K562 (cell line): ENCODE measurements at places on chromosomes 3 and 15. TPM values are rescaled to one million over a fixed set of nuclear protein-coding genes. Genes with fewer than 3 reads are reported as not detected.

PLA1A gene
- total RNA-seq: not detected in 2 replicates

HCN4 gene
- not detected in 2 replicates for total RNA-seq

CDHR4 gene
- total RNA-seq: not detected in 2 replicates

LXN gene
- total RNA-seq: 0.13 and 0.34 TPM in 2 replicates

XCR1 gene
- total RNA-seq: not detected in 2 replicates

PIERCE2 gene
- total RNA-seq: 2.0 and 3.1 TPM in 2 replicates

CTDSPL gene
- 17.9 and 19.5 TPM in 2 replicates for total RNA-seq

MAN2C1 gene
- 113 and 120 TPM in 2 replicates for total RNA-seq

NMNAT3 gene
- 6.8 and 7.1 TPM in 2 replicates for total RNA-seq

IGSF11 gene
- total RNA-seq: 1.2 and 1.5 TPM in 2 replicates

- peaks cover 10% of the 10 kb centered on the region for H3K27me3 ChIP-seq
- H3K27ac ChIP-seq: no peak overlapping the region
- DNase-seq: peak; percentile 1
- H3K4me1 ChIP-seq: no peaks in the 10 kb centered on the region
- no peak overlapping the region for H3K4me3 ChIP-seq
- H3K36me3 ChIP-seq: no peaks in the 10 kb centered on the region
Measured at GRCh38 chr3:46191730-46192129, 16.4 kb downstream of the CCR1 start.

GRCh38 chr15:69511015-69511414, 58.4 kb downstream of the RPLP1 start:
- no peak for DNase-seq
- peaks cover 14% of the 10 kb centered on the region for H3K27me3 ChIP-seq
- no peak overlapping the region for H3K27ac ChIP-seq
- no peaks in the 10 kb centered on the region for H3K4me1 ChIP-seq
- H3K36me3 ChIP-seq: no peaks in the 10 kb centered on the region

- no peak overlapping the region; the same call in 2 of the 3 replicates for H3K27ac ChIP-seq
- peaks cover 12% of the 10 kb centered on the region; the same call in 1 of the 2 replicates for H3K27me3 ChIP-seq
- peak; percentile 27 for DNase-seq
- peaks cover 24% of the 10 kb centered on the region; the same call in 2 of the 3 replicates for H3K4me1 ChIP-seq
- H3K4me3 ChIP-seq: no peak overlapping the region
- no peaks in the 10 kb centered on the region for H3K36me3 ChIP-seq
Measured at GRCh38 chr15:78211189-78211921, 23.0 kb downstream of the ACSBG1 start.

- H3K4me3 ChIP-seq: no peak overlapping the region
- H3K36me3 ChIP-seq: no peaks in the 10 kb centered on the region
Measured at GRCh38 chr3:171468296-171468906, 8.2 kb upstream of the TNIK start.

DNA sequence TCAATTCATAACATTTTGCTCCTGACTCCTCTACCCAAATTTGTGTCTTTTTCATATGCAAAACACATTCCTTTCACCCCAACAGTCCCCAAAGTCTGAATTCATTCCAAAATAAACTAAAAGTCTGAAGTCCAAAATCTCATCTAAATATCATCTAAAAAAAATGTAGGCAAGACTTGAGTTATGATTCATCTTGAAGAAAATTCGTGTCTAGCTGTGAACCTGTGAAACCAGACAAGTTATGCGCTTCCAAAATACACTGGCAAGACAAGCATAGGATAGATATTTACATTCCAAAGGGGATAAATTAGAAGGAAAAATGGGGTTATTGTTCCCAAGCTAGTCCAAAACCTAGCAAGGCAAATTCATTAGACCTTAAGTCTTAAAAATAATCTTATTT, 1302.0 kb upstream of the GBE1 start:
- H3K27me3 ChIP-seq: no peaks in the 10 kb centered on the region
- no peaks in the 10 kb centered on the region for H3K36me3 ChIP-seq
- no peak overlapping the region for H3K27ac ChIP-seq
- no peak overlapping the region for H3K4me3 ChIP-seq

DNA sequence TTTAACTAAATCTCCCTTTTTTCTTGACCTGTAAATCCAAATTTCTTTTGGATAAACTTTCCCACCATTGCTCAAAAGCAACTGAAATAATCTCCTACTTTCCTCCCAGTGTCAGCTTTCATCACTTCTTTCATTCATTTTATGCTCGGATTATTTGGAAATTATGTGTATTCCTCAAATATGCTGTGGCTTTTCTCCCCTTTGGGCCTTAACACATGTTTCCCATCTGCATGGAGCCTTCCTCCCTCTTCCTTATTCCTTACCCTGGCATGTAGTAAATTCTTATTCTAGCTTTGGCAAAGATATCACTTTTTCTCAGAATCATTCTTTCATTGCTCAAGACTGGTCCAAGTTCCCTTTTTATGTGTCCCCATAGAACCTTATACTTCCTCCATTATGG, 41.8 kb upstream of the TUSC7 start:
- no peak overlapping the region for H3K27ac ChIP-seq
- H3K36me3 ChIP-seq: no peaks in the 10 kb centered on the region
- no peak overlapping the region for H3K4me3 ChIP-seq
- DNase-seq: no peak
- H3K4me1 ChIP-seq: no peaks in the 10 kb centered on the region

GRCh38 chr3:179852142-179852905, 184.4 kb downstream of the PEX5L start:
- no peak overlapping the region for H3K27ac ChIP-seq
- DNase-seq: peak; percentile 9
- no peaks in the 10 kb centered on the region for H3K36me3 ChIP-seq
- no peaks in the 10 kb centered on the region for H3K4me1 ChIP-seq
- H3K27me3 ChIP-seq: no peaks in the 10 kb centered on the region

GRCh38 chr3:81732642-81733041, 28.8 kb downstream of the GBE1 start:
- H3K27me3 ChIP-seq: no peaks in the 10 kb centered on the region
- H3K36me3 ChIP-seq: no peaks in the 10 kb centered on the region
- H3K4me3 ChIP-seq: no peak overlapping the region
- H3K4me1 ChIP-seq: peaks cover 3% of the 10 kb centered on the region; the same call in 1 of the 3 replicates

GRCh38 chr3:107328069-107328468, 49.2 kb upstream of the CCDC54 start:
- no peaks in the 10 kb centered on the region for H3K4me1 ChIP-seq
- DNase-seq: no peak
- no peak overlapping the region for H3K4me3 ChIP-seq
- H3K27ac ChIP-seq: no peak overlapping the region
- H3K27me3 ChIP-seq: no peaks in the 10 kb centered on the region; the same call in none of the 2 replicates
- H3K36me3 ChIP-seq: no peaks in the 10 kb centered on the region

- H3K27me3 ChIP-seq: no peaks in the 10 kb centered on the region
- no peak overlapping the region for H3K27ac ChIP-seq
- H3K36me3 ChIP-seq: no peaks in the 10 kb centered on the region
- no peak for DNase-seq
- no peaks in the 10 kb centered on the region for H3K4me1 ChIP-seq
Measured at GRCh38 chr15:74531144-74531811, 9.7 kb upstream of the ARID3B start.

- no peaks in the 10 kb centered on the region for H3K4me1 ChIP-seq
- no peak for DNase-seq
- H3K36me3 ChIP-seq: no peaks in the 10 kb centered on the region
- no peak overlapping the region for H3K4me3 ChIP-seq
Measured at GRCh38 chr3:160725338-160725737, 30.7 kb upstream of the PPM1L start.

- no peaks in the 10 kb centered on the region for H3K4me1 ChIP-seq
- H3K27ac ChIP-seq: no peak overlapping the region
- H3K4me3 ChIP-seq: no peak overlapping the region
- H3K36me3 ChIP-seq: no peaks in the 10 kb centered on the region
- H3K27me3 ChIP-seq: peaks cover 4% of the 10 kb centered on the region
Measured at GRCh38 chr3:42491881-42492507, 10.4 kb upstream of the VIPR1 start.

DNA sequence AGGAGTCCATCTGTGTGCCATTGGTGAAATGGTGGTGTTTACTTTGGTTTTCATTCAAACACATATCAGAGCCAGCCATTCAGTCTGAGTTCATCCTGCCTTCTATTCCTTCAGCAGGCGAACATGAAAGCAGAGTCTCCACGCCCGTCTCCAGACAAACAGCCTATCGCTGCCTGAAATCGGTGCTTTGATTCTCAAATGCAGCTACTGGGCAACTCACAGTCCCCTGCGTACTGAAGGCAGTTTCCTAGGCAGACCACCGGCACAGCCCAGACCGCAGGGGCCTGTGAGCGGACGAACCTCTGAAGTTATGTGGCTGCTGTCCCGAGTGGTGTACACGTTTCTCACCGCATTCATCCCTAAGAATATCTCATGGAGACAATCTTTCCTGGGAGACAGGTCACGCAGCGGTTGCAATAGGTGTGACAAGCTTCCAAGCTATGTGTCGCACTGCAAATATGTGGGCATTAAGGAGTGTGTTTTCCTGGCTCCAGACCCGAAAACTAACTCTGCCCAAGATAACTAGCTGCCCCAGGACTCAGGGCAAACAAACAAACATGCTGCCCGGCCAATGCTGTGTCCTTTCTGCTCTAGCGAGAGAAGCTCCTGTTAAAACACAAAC, 16.9 kb upstream of the RYR3 start:
- H3K4me1 ChIP-seq: no peaks in the 10 kb centered on the region
- no peak overlapping the region for H3K4me3 ChIP-seq
- peaks cover 7% of the 10 kb centered on the region; the same call in 1 of the 2 replicates for H3K27me3 ChIP-seq
- DNase-seq: no peak
- H3K36me3 ChIP-seq: no peaks in the 10 kb centered on the region

- H3K36me3 ChIP-seq: no peaks in the 10 kb centered on the region
- DNase-seq: no peak
- no peak overlapping the region for H3K27ac ChIP-seq
Measured at GRCh38 chr3:174536319-174536718, 322.8 kb upstream of the NAALADL2 start.

DNA sequence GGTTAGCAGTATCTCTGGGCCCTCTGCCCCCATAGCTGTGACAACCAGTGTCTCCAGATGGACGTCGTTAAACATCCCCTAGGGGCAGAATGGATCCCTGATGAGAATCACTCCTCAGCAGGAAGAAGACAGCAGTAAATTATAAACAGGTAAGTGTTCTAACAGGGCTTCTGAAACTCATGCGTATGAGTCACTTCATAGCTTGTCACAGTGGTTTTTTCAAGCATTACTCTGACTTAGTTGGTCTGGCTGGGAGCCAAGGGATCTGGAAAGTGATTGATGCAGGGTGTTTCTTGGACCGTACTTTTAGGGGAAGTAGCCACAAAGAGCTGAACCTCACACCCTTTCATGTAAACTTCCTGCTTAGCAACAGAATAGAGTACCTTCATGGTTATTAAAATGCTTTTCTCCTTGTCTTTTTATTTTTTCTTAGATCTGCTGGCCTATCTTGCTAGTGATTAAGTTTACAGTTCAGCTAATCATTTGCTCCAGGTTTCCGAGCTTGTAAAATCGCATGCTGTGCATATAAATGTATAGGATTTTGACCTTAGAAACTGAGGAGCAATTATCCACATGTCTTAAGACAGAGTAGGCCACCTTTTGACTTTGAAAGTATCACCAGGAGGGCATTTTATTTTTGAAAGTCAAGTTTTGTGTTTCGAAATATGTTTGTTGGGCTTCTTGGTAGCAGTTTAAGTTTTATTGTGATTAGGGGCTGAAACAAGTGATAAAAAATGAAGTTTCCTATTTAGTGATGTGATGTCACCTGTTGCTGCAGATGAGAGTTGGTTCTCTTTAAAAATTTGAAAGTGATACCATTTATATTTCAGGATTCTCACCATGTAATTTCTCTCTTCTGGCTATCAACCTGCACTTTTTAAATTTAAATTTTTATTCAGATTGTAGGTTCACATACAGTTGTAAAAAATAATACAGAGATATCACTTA, 333.9 kb downstream of the PTPRG start:
- no peak overlapping the region for H3K27ac ChIP-seq
- no peaks in the 10 kb centered on the region for H3K36me3 ChIP-seq
- no peaks in the 10 kb centered on the region for H3K27me3 ChIP-seq
- no peak overlapping the region for H3K4me3 ChIP-seq

DNA sequence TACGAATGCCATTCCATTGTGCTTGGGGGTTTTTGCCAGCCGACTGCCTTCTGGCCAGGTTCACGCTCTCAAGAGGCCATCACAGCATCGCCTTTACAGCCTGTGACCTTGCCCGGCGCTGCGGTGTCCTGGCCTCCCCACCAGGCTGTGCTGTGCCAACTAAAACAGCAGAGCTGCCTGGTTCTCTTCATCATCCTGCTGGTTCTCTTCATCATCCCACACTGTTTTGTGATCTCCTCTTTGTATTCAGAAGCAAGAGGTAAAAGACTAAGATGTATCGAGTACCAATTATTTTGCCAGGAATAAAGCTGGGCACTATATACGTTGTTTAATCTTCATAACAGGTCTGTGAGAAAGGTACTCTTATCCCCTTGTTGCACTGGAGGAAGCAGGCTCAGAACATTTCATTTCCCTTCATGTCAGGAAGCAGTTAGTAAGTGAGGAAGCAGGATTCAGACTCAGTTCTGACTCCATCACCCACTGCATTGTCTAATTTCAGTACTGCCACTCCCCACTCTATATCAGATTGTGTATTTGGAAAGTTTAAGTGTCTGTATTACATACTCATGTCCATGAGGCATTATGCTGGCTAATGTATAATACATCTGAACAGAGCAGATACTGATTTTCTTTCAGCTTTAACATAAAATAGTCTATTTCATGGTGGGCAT, 92.7 kb downstream of the LRRC28 start:
- DNase-seq: no peak
- H3K4me1 ChIP-seq: no peaks in the 10 kb centered on the region
- no peak overlapping the region for H3K4me3 ChIP-seq
- H3K36me3 ChIP-seq: no peaks in the 10 kb centered on the region
- H3K27me3 ChIP-seq: no peaks in the 10 kb centered on the region
- H3K27ac ChIP-seq: no peak overlapping the region

DNA sequence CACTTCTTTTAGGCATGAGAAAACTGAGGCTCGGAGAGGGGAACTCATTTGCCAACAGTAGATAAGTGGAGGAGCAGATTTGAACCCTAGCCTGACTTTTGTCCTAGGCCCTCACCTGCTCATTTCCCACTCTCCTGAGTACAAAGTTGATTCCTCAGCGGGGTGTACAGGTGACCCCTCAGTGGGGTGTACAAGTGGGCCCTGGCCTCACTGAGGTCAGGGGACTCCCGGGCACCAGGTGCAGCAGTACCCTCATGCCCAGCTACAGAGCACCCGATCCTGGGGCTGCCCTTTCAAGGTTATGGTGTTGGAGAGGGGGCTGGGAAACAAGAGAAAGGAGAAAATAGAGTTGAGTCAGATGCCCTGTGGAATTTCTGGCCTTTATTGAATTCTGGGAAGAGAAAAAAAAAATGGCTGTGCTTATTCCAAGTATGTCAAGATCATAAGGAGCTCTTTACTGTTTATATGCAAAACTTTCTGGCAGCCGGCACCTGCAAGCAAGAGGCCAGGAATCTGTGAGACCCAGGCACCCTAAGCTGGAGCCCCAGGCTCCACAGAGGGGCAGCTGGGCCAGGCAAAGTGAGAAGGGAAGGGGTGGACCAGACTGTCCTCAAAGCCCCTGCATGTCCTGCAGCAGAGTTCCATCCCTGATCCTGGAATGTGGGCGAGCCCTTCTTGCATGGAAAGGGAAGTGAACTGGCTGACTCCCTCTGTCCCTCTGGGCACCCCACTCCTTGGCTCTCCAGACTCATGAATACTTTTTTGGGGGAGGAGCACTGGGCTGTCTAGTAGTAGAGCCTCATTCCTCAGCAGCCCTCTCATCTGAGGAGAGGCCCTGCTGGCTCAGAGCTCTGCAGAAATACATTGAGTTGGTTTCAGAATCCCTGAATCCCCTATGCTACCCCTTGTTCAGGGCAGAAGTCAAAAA, 43.1 kb downstream of the AMOTL2 start:
- no peak for DNase-seq
- no peak overlapping the region for H3K4me3 ChIP-seq
- H3K27me3 ChIP-seq: peaks cover 32% of the 10 kb centered on the region
- H3K36me3 ChIP-seq: no peaks in the 10 kb centered on the region
- H3K4me1 ChIP-seq: no peaks in the 10 kb centered on the region
- H3K27ac ChIP-seq: no peak overlapping the region

GRCh38 chr15:101156509-101157159, 95.2 kb downstream of the CHSY1 start:
- H3K4me1 ChIP-seq: peaks cover 3% of the 10 kb centered on the region; the same call in 1 of the 3 replicates
- no peaks in the 10 kb centered on the region for H3K27me3 ChIP-seq
- no peak for DNase-seq
- H3K36me3 ChIP-seq: no peaks in the 10 kb centered on the region
- H3K27ac ChIP-seq: no peak overlapping the region
